ENCODE measurements at places on chromosomes 2 and 18. TPM values are rescaled to one million over a fixed set of nuclear protein-coding genes. Genes with fewer than 3 reads are reported as not detected.

The SDC1 gene
- total RNA-seq = 0.42 TPM

The UGT1A10 gene
- total RNA-seq = not detected

The TRIM43 gene
- total RNA-seq = not detected

The TFCP2L1 gene
- 0.17 TPM for total RNA-seq

The NYAP2 gene
- total RNA-seq = not detected

The CD226 gene
- total RNA-seq = 0.92 TPM

The CLEC4F gene
- 0.25 TPM for total RNA-seq

The SCN7A gene
- total RNA-seq = 28.5 TPM

The GPBAR1 gene
- total RNA-seq = 0.67 TPM

The SERPINB11 gene
- total RNA-seq = not detected

The IL36RN gene
- not detected for total RNA-seq

The LRP1B gene
- 0.02 TPM for total RNA-seq

The DYSF gene
- 49.2 TPM for total RNA-seq

The TTC27 gene
- 8.3 TPM for total RNA-seq

The CYRIA gene
- total RNA-seq = 4.6 TPM

The MCEE gene
- total RNA-seq = 41.6 TPM

The ICOS gene
- total RNA-seq = not detected

Data from left ventricle myocardium superior (tissue), 1 donor.